HepG2 (cell line): ENCODE measurements at places on chromosomes 5 and 9.

DNA sequence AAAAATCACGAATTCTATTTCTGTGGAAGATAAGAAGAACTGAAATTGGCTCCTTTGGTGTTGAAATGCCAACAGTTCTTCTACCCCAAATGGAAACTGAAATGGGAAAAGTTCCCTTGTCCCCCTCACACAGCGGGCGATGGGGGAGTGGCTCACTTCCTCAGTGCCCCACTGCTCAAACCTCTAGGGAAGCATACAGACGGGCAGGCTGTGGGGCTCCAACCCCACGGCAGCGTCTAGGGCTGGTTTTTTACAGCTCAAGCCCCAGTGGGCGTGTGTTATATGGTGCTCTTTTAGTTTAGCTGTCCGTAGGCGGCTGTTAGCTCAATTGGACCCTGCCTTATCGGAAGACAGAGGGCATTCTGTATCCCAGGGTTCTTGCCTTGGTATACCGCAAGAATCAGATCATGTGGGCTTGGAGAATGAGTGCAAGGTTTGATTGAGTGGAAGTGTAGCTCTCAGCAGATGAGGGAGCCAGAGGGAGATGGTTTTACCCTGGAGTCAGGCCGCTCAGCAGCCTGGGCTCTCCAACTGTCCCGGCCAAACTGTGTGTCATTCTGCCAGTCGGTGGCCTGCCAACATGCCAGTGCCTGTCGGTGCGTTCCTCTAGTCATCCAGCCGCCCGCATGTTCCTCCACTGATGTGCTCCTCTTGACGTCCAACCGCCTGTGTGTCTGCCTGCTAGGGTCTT lies 166.3 kb upstream of the ZNF608 start:
- no peak for DNase-seq
- H3K27me3 ChIP-seq = no peaks in the 10 kb centered on the region
- H3K27ac ChIP-seq = no peak overlapping the region
- no peak overlapping the region for H3K4me3 ChIP-seq
- peaks cover 13% of the 10 kb centered on the region for H3K4me1 ChIP-seq

- H3K36me3 ChIP-seq = no peaks in the 10 kb centered on the region
- no peak overlapping the region for H3K27ac ChIP-seq
- DNase-seq = no peak
Observed at GRCh38 chr9:95757439-95757838, 118.1 kb upstream of the ERCC6L2 start.

GRCh38 chr9:750249-750967 lies 91.1 kb upstream of the DMRT1 start:
- no peak for DNase-seq
- peaks cover 23% of the 10 kb centered on the region; the same call in 2 of the 3 replicates for H3K36me3 ChIP-seq
- H3K27ac ChIP-seq = no peak overlapping the region
- peaks cover 11% of the 10 kb centered on the region for H3K4me1 ChIP-seq

DNA sequence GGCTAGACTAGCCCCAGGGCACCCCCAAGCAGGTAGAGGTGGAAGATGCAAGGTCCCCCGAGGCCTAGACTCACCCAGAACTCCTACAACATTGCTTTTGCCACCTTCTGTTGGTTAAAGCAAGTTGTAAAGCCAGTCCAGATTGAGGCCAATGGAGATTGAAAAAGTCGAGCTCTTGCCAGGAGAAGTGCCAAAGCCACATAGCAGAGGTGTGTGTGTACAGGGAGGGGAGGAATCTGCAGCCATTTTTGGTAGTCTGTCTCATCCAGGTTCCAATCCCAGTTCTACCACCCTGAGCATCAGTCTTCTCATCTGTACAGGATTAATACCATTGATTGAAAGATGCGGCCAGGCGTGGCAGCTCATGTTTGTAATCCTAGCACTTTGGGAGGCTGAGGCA lies 12.3 kb upstream of the URM1 start:
- no peak overlapping the region for H3K27ac ChIP-seq
- DNase-seq = no peak
- H3K4me3 ChIP-seq = no peak overlapping the region
- no peaks in the 10 kb centered on the region for H3K27me3 ChIP-seq
- peaks cover 11% of the 10 kb centered on the region; the same call in 1 of the 3 replicates for H3K36me3 ChIP-seq
- H3K4me1 ChIP-seq = peaks cover 18% of the 10 kb centered on the region; the same call in 1 of the 2 replicates

DNA sequence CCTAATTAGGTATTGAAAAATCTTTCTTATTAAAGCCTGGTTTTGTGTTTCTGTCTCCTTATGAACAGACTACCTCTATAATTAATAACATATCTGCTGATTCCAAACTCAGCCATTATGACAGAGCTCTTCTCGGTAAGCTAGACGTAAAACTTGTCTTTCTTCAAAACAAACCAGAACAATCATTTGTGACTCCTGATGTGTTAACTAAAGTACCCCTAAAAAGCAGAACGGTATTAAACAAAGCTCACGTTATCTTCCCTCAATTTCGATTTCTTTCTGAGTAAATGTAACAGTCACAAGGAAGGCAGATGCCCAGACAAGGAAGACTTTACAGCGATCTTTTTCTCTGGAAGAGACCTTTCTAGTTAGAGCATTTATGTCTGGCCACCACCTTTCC lies 1.8 kb downstream of the SEMA5A start:
- no peak overlapping the region for H3K27ac ChIP-seq
- H3K36me3 ChIP-seq = no peaks in the 10 kb centered on the region
- peaks cover 2% of the 10 kb centered on the region for H3K27me3 ChIP-seq
- no peaks in the 10 kb centered on the region for H3K4me1 ChIP-seq
- DNase-seq = no peak

GRCh38 chr5:166276006-166276405 lies 2015.4 kb upstream of the WWC1 start:
- H3K27me3 ChIP-seq = no peaks in the 10 kb centered on the region
- no peak for DNase-seq
- H3K36me3 ChIP-seq = no peaks in the 10 kb centered on the region
- no peaks in the 10 kb centered on the region for H3K4me1 ChIP-seq

- H3K27ac ChIP-seq = no peak overlapping the region
- H3K4me3 ChIP-seq = no peak overlapping the region
- DNase-seq = no peak
- 0 out of 2 replicates have a peak, but pooled peaks cover 8% of the 10 kb centered on the region for H3K4me1 ChIP-seq
Observed at GRCh38 chr9:19269582-19269981, 39.1 kb downstream of the DENND4C start.

- no peak overlapping the region for H3K27ac ChIP-seq
- H3K36me3 ChIP-seq = no peaks in the 10 kb centered on the region
- no peak for DNase-seq
- H3K4me1 ChIP-seq = no peaks in the 10 kb centered on the region
- H3K4me3 ChIP-seq = no peak overlapping the region
Observed at GRCh38 chr9:91017245-91017644, 215.6 kb downstream of the SYK start.

GRCh38 chr9:128285033-128285784 lies 9.1 kb downstream of the SWI5 start:
- DNase-seq = no peak
- H3K36me3 ChIP-seq = peaks cover 17% of the 10 kb centered on the region; the same call in 1 of the 3 replicates
- no peak overlapping the region for H3K4me3 ChIP-seq
- H3K4me1 ChIP-seq = no peaks in the 10 kb centered on the region
- no peaks in the 10 kb centered on the region for H3K27me3 ChIP-seq

- H3K27me3 ChIP-seq = 0 out of 3 replicates have a peak, but pooled peaks cover 5% of the 10 kb centered on the region
- H3K4me3 ChIP-seq = no peak overlapping the region
- no peak overlapping the region for H3K27ac ChIP-seq
- DNase-seq = no peak
Observed at GRCh38 chr9:87455407-87455806, 42.3 kb upstream of the DAPK1 start.

DNA sequence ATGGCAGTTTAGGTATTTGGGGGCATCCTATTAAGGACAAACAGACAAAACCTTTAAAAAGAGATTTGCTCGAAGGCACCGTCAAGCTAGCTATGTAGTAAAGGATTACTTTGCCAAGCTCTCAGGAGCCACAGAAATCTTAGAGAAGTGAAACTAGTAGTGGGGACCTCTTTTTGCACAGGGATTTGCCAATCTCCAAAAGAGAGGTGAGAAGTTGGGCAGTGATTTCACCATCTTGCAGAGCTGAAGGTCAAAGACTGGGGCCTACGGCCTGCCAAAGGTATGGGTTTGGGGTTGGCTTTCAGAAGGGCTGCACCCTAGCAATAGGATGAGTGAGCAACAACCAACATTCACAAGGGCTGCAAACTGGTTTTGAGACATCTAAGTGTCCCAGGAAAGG lies 1.6 kb upstream of the FCN1 start:
- no peaks in the 10 kb centered on the region for H3K4me1 ChIP-seq
- H3K4me3 ChIP-seq = no peak overlapping the region
- H3K27ac ChIP-seq = no peak overlapping the region
- peaks cover 31% of the 10 kb centered on the region; the same call in 2 of the 3 replicates for H3K27me3 ChIP-seq
- DNase-seq = no peak

DNA sequence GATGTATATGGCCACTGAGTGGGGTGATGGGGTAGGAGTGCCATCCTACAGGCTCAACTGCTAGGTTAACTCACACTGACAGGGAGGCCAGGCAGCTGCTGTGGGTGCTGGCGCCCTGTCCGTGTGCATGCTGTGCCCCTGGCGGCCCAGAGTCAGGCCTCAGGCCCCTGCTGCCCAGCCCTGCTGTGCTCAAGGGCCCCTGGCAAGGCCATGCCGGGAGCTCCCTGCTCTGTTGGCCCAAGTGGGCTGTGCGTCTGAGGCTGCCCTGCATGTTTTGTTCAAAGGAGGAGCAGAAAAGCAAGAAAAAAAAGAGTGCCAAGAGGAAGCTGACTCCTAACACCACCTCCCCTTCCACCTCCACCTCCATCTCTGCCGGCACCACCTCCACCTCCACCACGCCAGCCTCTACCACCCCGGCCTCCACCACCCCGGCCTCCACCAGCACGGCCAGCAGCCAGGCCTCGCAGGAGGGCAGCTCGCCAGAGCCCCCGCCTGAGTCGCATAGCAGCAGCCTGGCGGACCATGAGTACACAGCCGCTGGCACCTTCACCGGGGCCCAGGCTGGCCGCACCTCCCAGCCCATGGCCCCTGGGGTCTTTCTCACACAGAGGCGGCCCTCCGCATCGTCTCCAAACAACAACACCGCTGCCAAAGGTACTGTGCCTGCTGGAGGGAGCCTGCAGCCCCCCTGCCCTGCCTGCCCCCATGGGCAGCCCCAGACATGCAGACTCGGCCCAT lies 100.1 kb downstream of the PHF2 start:
- H3K27ac ChIP-seq = no peak overlapping the region
- no peak for DNase-seq
- peaks cover 4% of the 10 kb centered on the region for H3K36me3 ChIP-seq
- peaks cover 8% of the 10 kb centered on the region for H3K4me1 ChIP-seq

- no peaks in the 10 kb centered on the region for H3K4me1 ChIP-seq
- H3K36me3 ChIP-seq = no peaks in the 10 kb centered on the region
- no peak overlapping the region for H3K4me3 ChIP-seq
- H3K27ac ChIP-seq = no peak overlapping the region
- no peaks in the 10 kb centered on the region; the same call in 1 of the 2 replicates for H3K27me3 ChIP-seq
Observed at GRCh38 chr5:114648940-114649339, 287.1 kb downstream of the KCNN2 start.

DNA sequence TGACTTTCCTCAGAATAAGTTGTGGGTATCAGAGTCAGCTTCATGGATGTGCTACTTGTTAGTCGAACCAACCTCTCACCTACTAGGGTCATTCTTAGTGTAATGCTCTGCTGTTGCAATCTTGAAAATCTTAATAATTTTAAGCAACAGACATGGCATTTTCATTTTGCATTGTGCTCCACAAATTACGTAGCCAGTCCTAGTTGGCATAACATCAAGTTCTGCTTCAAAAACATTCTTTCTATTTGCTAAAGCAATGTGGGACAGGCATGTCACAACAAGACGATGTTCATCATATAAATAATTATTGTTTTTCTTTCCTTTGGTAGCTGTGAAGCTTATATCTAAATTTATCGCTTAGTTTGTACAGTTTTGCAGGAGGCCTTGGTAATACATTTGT lies 39.3 kb upstream of the CDH12 start:
- H3K27ac ChIP-seq = no peak overlapping the region
- DNase-seq = no peak

GRCh38 chr5:103743421-103743820 lies 180.8 kb upstream of the NUDT12 start:
- H3K4me1 ChIP-seq = no peaks in the 10 kb centered on the region
- H3K27ac ChIP-seq = no peak overlapping the region
- no peaks in the 10 kb centered on the region for H3K36me3 ChIP-seq

DNA sequence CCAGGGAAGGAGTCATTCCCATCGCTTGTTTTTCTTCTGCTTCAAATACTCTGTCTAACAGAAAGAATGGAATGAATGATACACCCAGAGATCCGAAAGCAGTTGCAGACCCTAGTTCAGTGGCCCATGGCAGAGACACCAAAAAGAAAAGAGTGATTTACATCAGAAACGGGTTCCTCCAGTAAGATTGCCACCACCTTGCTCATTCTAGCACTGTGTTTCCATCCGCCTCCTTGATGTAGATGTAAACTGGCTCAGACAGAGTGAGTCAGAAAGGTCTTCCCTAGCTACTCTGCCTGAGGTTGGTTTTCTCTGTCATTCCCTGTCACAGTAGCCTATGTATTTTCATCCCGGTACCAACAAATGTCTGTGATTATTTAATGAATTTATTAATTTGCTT lies 15.9 kb upstream of the CLINT1 start:
- no peaks in the 10 kb centered on the region; the same call in 1 of the 2 replicates for H3K27me3 ChIP-seq
- H3K36me3 ChIP-seq = no peaks in the 10 kb centered on the region
- no peak for DNase-seq
- H3K4me3 ChIP-seq = no peak overlapping the region

DNA sequence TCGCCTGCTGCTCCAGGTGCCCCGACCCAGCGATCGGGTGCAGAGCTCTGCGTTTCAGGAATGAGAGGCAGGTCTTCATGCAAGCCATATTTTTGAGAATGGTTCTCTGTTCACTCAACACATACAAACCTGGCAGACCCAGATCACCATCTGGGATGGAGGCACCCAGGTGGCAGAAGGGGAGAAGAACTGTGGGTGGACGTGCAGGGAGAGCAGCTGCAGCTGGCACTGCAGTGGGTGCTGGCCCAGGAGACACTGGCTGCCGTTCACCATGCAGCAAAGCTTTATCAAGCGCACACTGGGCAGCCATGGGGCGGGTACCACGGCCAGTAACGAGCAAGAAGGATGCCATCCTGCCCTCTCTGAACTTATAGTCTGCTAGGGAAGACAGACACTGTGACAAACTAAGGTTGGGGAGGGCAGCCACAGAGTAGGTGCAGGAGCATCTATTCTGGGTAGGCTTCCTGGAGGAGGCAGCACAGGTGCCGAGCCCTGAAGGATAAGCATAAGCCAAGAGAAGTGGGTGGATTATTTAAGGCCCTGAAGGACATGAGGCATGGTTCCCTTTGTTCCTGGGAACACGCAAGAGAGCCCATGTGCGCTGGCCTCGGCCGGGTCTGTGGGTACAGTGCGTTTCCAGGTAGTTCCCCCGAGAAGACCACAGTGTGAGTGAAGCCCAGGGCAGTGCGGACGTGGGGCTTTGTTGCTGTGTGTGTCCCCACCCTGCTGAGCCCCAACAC lies 46.2 kb upstream of the FCN2 start:
- no peak overlapping the region for H3K4me3 ChIP-seq
- H3K36me3 ChIP-seq = no peaks in the 10 kb centered on the region
